ENCODE measurements at places on chromosomes 12 and 14. TPM values are rescaled to one million over a fixed set of nuclear protein-coding genes. Genes with fewer than 3 reads are reported as not detected.

The ADCY4 gene
- 10.4 TPM for total RNA-seq

The DNAH10 gene
- total RNA-seq: 1.0 TPM

The NGB gene
- 20.9 TPM for total RNA-seq

The LPAR5 gene
- 3.1 TPM for total RNA-seq

The PLA2G1B gene
- total RNA-seq: not detected

The SMCO2 gene
- total RNA-seq: 2.9 TPM

The FAM90A1 gene
- 0.80 TPM for total RNA-seq

The MYF6 gene
- not detected for total RNA-seq

The TAS2R7 gene
- total RNA-seq: 0.70 TPM

The ZNF268 gene
- total RNA-seq: 23.8 TPM

The ARPC3 gene
- total RNA-seq: 117 TPM

The CISTR gene
- 1.00 TPM for total RNA-seq

The TSPAN11 gene
- total RNA-seq: 3.9 TPM

The PLEKHA5 gene
- total RNA-seq: 149 TPM

The PELI2 gene
- total RNA-seq: 18.1 TPM

The AMN gene
- total RNA-seq: 0.56 TPM

The NRL gene
- total RNA-seq: 2.9 TPM

The CACNA1C gene
- total RNA-seq: 52.2 TPM

The COX8C gene
- not detected for total RNA-seq

The EPYC gene
- total RNA-seq: not detected

The SLC7A8 gene
- 46.2 TPM for total RNA-seq

The OAS1 gene
- total RNA-seq: 6.3 TPM

The PKP2 gene
- 7.0 TPM for total RNA-seq

The RASSF9 gene
- total RNA-seq: 0.17 TPM

The SMIM41 gene
- total RNA-seq: not detected
